Activated CD4-positive, alpha-beta T cell treated with anti-CD3 and anti-CD28 coated beads, Interleukin-2, amount 10 ng/mL, durations not matched to agents 24 days and 14 days (primary cell): ENCODE measurements at places on chromosomes 4 and X. TPM values are rescaled to one million over a fixed set of nuclear protein-coding genes. Genes with fewer than 3 reads are reported as not detected.

IGFBP7 gene
- not detected in 2 replicates for total RNA-seq

RAB9A gene
- total RNA-seq: 9.2 and 10.8 TPM in 2 replicates

DYNLT3 gene
- total RNA-seq: 13.3 and 14.5 TPM in 2 replicates

CT47B1 gene
- total RNA-seq: not detected in 2 replicates

FRG2 gene
- total RNA-seq: not detected in 2 replicates

RPS6KA3 gene
- total RNA-seq: 49.8 and 51.1 TPM in 2 replicates

GRCh38 chr4:69707807-69708206 lies 52.6 kb downstream of the SULT1B1 start:
- H3K27ac ChIP-seq: no peak overlapping the region
- H3K4me3 ChIP-seq: no peak overlapping the region
- no peaks in the 10 kb centered on the region for H3K36me3 ChIP-seq
- H3K4me1 ChIP-seq: no peaks in the 10 kb centered on the region

DNA sequence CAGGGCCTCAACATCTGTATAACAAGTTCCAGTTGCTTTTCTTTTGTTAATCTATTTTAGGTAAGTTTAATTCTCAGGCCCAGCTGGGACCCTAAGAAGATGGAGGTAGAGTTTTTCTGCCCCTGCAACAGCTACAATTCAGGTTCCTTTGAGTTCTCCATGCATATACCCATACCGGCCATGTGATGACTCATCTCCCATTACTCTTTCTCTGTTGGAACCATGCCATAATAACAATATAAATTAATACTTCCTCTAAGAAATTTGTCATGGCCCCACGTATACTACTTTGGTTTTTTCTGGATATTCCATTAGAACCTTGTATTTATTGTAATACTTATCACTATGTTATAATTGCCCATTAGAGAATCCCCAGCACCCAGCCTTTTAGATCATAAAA lies 1.3 kb upstream of the INTU start:
- H3K27ac ChIP-seq: no peak overlapping the region
- no peaks in the 10 kb centered on the region for H3K36me3 ChIP-seq
- no peak for DNase-seq
- H3K27me3 ChIP-seq: peaks cover 40% of the 10 kb centered on the region
- no peak overlapping the region for H3K4me3 ChIP-seq

- no peak overlapping the region for H3K27ac ChIP-seq
- peaks cover 2% of the 10 kb centered on the region for H3K4me1 ChIP-seq
- DNase-seq: no peak
- H3K36me3 ChIP-seq: no peaks in the 10 kb centered on the region
Measured at GRCh38 chr4:86586160-86586572, 7.9 kb upstream of the PTPN13 start.

DNA sequence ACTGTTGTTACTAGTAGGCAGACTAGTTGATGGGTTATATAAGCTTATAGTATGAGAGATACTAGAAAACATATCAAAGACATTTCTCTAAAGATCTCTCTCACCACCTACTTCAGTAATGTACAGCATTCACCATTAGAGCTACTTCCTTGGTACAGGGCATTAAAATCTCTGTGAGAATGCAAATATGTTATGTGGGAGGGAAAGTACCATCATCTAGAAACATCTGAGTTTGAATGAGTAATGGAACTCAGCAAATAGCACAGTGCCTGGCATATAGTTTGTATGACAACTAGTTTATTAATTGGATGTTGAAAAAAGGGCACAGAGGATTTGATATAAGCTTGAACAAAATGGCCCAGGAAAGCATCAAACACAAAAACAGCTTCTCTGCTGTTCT lies 211.1 kb downstream of the GLUD2 start:
- H3K36me3 ChIP-seq: no peaks in the 10 kb centered on the region
- H3K4me1 ChIP-seq: peaks cover 5% of the 10 kb centered on the region
- DNase-seq: no peak
- no peak overlapping the region for H3K4me3 ChIP-seq

GRCh38 chrX:65493431-65493830 lies 41.2 kb downstream of the LAS1L start:
- DNase-seq: no peak
- no peak overlapping the region for H3K4me3 ChIP-seq
- H3K36me3 ChIP-seq: no peaks in the 10 kb centered on the region
- no peaks in the 10 kb centered on the region for H3K27me3 ChIP-seq

GRCh38 chr4:73453701-73454005 lies 17.6 kb downstream of the AFP start:
- no peaks in the 10 kb centered on the region for H3K36me3 ChIP-seq
- H3K27me3 ChIP-seq: no peaks in the 10 kb centered on the region
- no peaks in the 10 kb centered on the region for H3K4me1 ChIP-seq
- no peak overlapping the region for H3K27ac ChIP-seq

DNA sequence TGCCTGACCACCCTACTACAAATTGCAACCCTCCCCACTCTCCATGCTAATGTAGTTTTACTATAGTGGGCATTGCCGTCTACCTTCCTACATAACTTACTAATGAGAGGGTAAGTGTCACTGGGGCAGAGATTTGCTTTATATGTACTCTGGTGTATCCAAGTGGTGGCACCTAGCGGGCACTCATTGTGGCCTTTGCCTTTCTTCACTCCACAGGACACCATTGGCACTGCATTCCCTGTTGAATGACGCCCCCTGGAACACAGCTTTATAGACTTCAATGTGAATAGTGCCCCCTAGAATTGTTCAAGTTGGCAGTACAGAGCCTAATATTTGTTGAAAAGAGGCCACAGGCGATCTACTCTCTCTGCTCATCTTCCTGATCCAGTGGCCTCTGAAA lies 215.8 kb downstream of the MID1IP1 start:
- H3K27me3 ChIP-seq: no peaks in the 10 kb centered on the region
- H3K4me3 ChIP-seq: no peak overlapping the region
- H3K36me3 ChIP-seq: no peaks in the 10 kb centered on the region
- H3K4me1 ChIP-seq: no peaks in the 10 kb centered on the region
- no peak for DNase-seq

DNA sequence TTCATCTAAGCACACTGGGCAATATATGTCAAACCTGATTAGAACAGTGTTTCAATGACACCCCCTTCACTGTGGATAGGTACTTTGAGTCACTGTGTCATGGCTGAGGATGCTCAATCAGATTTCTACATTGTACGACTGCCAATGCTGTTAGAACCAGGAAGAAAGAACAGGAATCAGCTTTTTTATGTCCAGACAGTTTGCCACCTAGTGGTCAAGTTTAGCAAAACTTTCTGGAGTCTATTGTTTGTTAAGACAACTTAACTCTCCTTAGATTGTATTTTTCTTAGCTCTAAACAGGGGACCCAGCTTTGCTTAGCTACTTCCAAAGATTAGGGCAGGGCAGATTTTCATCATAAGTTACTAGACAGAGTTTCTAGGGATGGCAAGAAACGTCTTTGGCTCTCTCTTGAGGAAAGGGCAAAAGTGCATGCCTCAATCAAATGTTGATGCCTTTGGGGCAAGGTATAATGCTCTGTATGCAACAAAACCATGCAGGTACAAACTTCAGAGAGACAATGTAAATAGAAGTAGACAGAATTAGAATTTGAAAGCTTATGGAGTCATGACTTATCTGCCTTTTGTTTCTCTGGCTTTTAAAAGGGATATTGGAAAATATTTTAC lies 40.5 kb upstream of the BMP3 start:
- no peak overlapping the region for H3K4me3 ChIP-seq
- peaks cover 4% of the 10 kb centered on the region for H3K27me3 ChIP-seq
- H3K27ac ChIP-seq: no peak overlapping the region
- H3K4me1 ChIP-seq: no peaks in the 10 kb centered on the region
- H3K36me3 ChIP-seq: no peaks in the 10 kb centered on the region
- DNase-seq: peak; percentile 72

- H3K4me3 ChIP-seq: no peak overlapping the region
- no peaks in the 10 kb centered on the region for H3K4me1 ChIP-seq
- H3K36me3 ChIP-seq: no peaks in the 10 kb centered on the region
- no peak for DNase-seq
- H3K27me3 ChIP-seq: no peaks in the 10 kb centered on the region
Measured at GRCh38 chrX:32825009-32825408, 386.3 kb downstream of the DMD start.

- peaks cover 9% of the 10 kb centered on the region for H3K36me3 ChIP-seq
- peak overlapping the region; percentile 57 for H3K4me3 ChIP-seq
Measured at GRCh38 chrX:123878252-123878721, 18.4 kb downstream of the XIAP start.

- H3K36me3 ChIP-seq: no peaks in the 10 kb centered on the region
- no peaks in the 10 kb centered on the region for H3K27me3 ChIP-seq
Measured at GRCh38 chr4:96390404-96390803, 550.5 kb downstream of the PDHA2 start.

- H3K27me3 ChIP-seq: no peaks in the 10 kb centered on the region
- H3K27ac ChIP-seq: no peak overlapping the region
- H3K4me1 ChIP-seq: no peaks in the 10 kb centered on the region
Measured at GRCh38 chrX:77342004-77342403, 105.2 kb upstream of the FGF16 start.

DNA sequence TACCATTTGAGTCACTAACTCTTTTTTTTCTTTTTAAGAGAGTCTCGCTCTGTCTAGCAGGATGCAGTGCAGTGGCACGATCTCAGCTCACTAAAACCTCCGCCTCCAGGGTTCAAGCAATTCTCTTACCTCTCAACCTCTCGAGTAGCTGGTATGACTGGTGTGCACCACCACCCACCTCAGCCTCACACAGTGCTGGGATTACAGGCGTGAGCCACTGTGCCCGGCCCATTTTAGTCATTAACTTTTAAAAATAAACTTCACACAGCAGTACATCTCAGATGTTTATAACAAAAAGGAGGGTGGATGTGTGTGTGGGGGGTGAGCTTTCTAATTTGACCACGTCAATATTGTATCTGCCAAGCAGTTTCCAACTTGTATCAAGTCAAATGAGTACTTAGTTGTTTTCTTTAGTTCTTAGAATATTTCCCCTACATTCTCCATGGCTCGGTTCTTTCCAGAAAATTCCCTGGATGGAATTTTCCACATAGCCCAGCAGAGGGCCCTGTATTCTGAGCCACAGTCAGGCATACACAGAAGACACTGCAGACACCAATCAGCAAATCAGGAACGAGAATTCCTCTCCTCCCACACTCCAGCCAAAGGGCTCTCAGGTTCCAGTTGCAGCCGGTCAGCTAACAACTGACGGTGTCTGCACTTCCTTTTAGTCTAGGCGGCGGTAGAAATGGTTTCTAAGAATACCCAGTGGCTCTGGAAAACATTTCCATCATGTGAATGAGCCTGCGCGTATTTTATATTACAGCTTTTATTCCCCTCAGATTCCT lies 20.1 kb upstream of the ARAF start:
- no peaks in the 10 kb centered on the region for H3K27me3 ChIP-seq
- H3K4me1 ChIP-seq: no peaks in the 10 kb centered on the region
- no peak overlapping the region for H3K27ac ChIP-seq
- H3K4me3 ChIP-seq: no peak overlapping the region
- no peaks in the 10 kb centered on the region for H3K36me3 ChIP-seq
- DNase-seq: no peak

DNA sequence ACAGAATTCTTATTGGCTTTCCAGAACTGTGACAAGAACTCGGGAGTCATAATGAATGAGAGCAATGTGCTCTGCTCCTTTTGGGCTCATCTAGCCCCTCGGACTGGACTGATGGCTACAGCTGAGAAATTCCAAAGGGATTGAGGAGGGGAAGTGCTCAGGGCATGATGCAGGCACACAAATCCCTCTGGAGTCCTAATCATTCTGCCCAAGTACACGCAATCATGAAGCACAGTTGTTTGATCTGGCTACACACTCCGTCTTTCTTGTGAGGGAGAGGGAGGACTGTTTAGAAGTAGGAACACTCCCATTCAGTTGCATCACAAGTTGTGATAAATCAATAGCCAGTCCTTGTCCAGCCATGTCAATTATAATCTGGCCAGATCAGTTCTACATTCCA lies 237.5 kb downstream of the COL25A1 start:
- peaks cover 17% of the 10 kb centered on the region for H3K27me3 ChIP-seq
- DNase-seq: peak; percentile 22
- no peaks in the 10 kb centered on the region for H3K36me3 ChIP-seq
- no peak overlapping the region for H3K4me3 ChIP-seq

DNA sequence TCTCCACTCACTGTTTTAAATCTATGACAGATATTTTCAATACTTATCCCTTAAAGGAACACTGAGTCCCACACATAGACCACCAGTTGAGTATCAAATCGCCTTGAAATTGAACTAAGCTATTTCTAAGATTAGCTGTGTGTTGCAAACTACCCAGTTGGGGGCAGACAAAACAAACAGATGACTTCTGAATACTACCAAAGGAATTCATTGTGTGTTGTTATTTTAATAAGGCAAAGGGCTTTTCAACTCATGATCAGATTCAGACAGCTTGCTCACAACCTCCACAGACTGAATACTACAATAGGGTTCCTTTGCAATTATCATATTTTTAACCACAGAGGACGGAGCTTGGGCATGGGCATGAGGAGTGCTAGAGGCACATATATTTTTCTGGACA lies 283.0 kb upstream of the GPC4 start:
- H3K4me3 ChIP-seq: no peak overlapping the region
- no peak for DNase-seq
- no peak overlapping the region for H3K27ac ChIP-seq
- no peaks in the 10 kb centered on the region for H3K36me3 ChIP-seq
- H3K4me1 ChIP-seq: no peaks in the 10 kb centered on the region
